Ascending aorta (tissue), 2 donors: ENCODE measurements at places on chromosomes 5 and 9.

GRCh38 chr5:36482812-36483211, 123.6 kb upstream of the SLC1A3 start:
- H3K4me1 ChIP-seq: no peaks in the 10 kb centered on the region
- H3K27ac ChIP-seq: no peak overlapping the region
- H3K4me3 ChIP-seq: no peak overlapping the region
- no peak for DNase-seq

GRCh38 chr5:126403876-126404275, 19.3 kb upstream of the GRAMD2B start:
- DNase-seq: no peak
- no peaks in the 10 kb centered on the region for H3K36me3 ChIP-seq
- H3K27me3 ChIP-seq: no peaks in the 10 kb centered on the region
- peaks cover 21% of the 10 kb centered on the region for H3K4me1 ChIP-seq
- H3K4me3 ChIP-seq: no peak overlapping the region

- no peaks in the 10 kb centered on the region for H3K27me3 ChIP-seq
- H3K36me3 ChIP-seq: no peaks in the 10 kb centered on the region
- no peak overlapping the region for H3K27ac ChIP-seq
- H3K4me1 ChIP-seq: peaks cover 6% of the 10 kb centered on the region
These were observed 388.3 kb downstream of the PLK2 start for GRCh38 chr5:58071566-58071965.

DNA sequence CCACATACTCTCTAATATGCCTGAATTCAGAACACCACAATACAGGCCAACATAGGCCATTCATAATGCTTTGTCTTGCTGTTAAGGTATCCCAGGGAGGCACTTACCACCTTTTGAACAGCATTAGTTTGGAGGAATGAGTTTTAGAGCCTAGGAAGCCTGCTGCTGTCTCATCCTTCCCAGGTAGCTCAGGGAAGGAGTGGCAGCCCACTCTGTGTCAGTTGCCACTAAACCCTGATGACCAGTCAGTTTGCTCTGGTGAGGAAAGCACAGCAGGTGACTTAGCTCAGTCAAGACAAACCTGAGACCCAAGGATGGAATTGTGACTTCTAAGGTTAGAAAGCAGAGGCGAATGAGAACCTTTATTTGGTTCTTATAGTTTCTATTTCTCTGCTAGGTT, 337.4 kb upstream of the ATP10B start:
- no peaks in the 10 kb centered on the region for H3K36me3 ChIP-seq
- no peak overlapping the region for H3K27ac ChIP-seq
- DNase-seq: no peak

- H3K4me3 ChIP-seq: no peak overlapping the region
- no peaks in the 10 kb centered on the region for H3K36me3 ChIP-seq
- DNase-seq: no peak
- peaks cover 5% of the 10 kb centered on the region for H3K4me1 ChIP-seq
These were observed 58.2 kb downstream of the ZNF618 start for GRCh38 chr9:113934167-113934828.

DNA sequence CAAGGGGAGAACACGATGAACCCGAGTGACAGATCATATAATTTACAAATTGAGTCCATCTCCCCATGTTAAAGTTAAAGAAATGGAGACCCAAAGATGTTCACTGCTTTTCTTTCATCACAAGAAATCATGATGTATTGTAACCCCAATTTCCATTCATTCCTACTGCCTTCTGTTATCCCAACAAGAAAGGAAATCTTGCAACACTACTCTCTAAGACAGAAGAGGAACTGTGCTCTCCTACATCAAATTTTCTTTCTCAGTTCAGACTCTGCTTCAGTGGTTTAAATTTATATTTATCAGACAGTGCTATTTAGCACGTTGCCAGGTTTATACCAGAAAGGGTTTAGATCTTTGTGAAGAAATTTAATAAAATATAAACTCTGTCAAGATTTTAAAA, 83.8 kb upstream of the RASA1 start:
- no peak for DNase-seq
- H3K27ac ChIP-seq: no peak overlapping the region
- H3K4me1 ChIP-seq: no peaks in the 10 kb centered on the region
- no peaks in the 10 kb centered on the region for H3K36me3 ChIP-seq
- no peaks in the 10 kb centered on the region for H3K27me3 ChIP-seq

DNA sequence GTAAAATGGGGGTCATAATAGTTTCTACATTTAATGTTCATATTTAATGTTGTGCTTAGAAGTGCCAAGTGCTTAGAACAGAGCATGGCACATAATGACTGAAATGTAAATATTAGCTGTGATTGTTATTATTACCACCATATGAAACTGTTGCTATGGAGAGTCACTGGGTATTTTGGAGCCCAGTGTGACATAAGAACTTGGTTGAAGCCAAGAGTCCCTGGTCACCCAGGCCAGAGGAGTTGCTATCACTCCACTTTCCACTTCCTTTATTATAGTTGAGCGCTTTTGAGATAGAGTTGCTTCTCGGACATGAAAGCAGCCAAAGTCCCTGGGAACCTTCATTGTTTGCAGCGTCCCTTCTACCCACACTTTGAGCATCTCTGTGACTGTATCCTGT, 77.1 kb downstream of the MAP1B start:
- no peak for DNase-seq
- peak overlapping the region; percentile 95 for H3K27ac ChIP-seq
- H3K4me3 ChIP-seq: no peak overlapping the region

DNA sequence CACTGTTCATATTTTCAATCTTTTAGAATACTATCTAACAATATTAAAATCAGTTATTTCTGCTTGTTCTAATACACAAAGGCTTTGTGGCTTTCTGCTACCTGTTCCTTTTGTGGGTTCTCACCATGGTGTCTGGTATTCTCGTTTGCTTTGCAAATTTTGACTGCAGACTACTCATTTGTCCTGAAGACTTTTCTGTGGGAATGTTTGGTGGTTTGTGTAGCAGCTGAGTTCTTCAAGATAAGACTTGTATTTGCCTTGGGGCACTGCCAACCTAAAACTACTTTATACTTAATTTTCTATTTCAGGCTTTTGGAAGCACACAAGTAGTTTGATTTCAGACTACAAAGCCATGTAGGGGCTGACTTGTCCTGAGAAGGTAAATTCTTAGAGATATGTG, 11.1 kb downstream of the IL33 start:
- no peaks in the 10 kb centered on the region for H3K36me3 ChIP-seq
- no peak overlapping the region for H3K4me3 ChIP-seq
- no peak for DNase-seq
- H3K27ac ChIP-seq: peak overlapping the region; percentile 50

DNA sequence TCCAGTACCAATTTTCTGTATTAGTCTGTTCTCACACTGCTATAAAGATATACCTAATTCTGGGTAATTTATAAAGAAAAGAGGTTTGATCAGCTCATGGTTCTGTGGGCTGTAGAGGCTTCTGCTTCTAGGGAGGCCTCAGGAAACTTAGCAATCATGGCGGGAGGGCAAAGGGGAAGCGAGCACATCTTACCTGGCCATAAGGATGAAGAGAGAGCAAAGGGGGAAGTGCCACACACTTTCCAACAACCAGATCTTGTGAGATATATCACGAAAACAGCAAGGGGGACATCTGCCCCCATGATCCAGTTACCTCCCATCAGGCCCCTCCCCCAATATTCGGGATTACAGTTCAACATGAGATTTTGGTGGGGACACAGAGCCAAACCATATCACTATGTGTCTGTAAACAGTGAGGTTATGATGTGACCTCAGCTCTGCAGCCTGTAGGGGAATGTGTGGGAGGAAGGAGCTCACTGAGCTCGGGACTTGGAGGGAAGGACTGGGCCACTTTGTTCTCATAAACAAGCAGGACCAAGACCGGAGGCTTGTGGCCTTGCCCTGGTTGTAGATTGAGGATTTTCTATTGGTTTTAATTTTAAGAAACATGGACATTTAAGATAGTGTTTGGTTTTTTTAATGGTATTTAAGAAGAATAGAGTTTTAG, 85.2 kb downstream of the EHMT1 start:
- H3K27ac ChIP-seq: no peak overlapping the region
- no peaks in the 10 kb centered on the region for H3K36me3 ChIP-seq
- no peaks in the 10 kb centered on the region for H3K27me3 ChIP-seq
- no peak for DNase-seq

DNA sequence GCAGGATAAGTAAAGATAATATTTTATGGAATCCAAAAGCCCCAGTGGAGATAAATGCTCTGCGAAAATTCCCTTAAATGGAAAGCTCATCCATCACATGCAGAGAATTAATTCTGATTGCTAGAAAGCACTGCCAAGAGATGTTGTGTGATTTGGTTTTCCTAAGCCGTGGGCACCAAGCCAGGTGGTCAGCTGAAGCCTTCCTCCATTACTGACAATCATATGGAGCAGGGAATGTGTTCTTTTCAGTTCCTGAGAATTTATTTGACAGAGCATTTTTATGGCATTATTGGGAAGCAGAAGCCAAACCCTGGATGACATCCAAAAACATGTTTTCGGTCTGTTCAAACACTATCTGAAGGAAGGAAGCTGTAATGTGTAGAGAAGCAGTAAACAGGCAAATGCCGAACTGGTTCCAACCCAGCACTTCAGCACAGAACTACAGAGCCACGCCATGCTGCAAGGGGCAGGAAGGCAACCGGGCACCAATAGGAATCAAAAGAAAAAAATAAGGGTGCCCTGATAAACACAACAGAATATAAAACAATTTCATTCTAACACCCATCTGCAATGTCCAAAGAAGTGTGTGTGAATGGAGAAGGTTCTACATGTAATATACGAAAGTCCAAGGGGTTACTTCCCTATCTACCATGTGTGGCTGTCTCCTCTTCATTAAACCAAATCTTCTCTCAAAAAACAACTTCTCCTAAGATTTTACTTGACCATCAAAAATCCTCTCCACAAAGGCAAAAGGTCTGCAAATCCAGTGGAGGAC, 12.3 kb downstream of the ARSB start:
- H3K36me3 ChIP-seq: no peaks in the 10 kb centered on the region
- H3K4me3 ChIP-seq: no peak overlapping the region
- H3K27ac ChIP-seq: no peak overlapping the region
- no peak for DNase-seq
- no peaks in the 10 kb centered on the region for H3K27me3 ChIP-seq

DNA sequence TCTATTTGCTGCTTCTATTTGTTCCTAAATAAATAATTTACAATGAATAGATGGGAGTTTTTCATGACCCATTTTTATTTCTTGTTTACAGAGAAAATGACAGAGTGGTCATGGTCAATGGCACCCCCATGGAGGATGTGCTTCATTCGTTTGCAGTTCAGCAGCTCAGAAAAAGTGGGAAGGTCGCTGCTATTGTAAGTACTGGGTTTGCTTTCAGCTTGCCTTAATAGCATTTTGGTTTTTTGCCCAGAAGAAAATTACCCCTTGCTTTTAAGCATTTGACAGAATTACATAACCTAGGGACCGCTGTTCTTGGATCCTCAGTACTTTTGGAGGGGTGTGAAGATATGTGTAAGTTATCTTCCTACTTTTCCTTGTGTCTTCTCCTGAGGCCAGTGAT, 44.1 kb downstream of the TJP2 start:
- H3K4me3 ChIP-seq: no peak overlapping the region
- DNase-seq: no peak
- H3K27ac ChIP-seq: no peak overlapping the region
- H3K36me3 ChIP-seq: peaks cover 66% of the 10 kb centered on the region
- H3K4me1 ChIP-seq: no peaks in the 10 kb centered on the region

DNA sequence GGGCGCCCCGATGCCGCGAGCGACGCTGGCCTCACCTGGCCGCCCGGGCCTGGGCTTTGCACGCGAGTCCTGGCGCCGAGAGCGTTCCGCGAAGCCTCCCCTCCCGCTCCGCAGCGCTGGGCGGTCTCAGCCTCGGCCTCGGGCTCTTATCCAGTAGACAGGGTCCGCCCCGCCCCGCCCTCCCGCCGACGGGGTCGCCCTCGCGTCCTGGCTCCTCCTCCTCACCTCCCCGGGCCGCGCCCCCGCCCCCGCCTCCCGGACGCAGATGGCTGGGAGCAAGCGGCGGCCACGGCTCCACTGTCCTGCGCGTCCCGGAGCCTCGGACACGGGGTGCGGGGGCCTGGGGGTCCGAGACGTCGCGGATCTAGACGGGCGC, at the start of gene SLC6A3:
Gene SLC6A3, minus strand, starts transcription at position 128 of the 376 bp plus-strand sequence. CDS start 2,243 bp downstream, outside the sequence.
- peak; percentile 37 for DNase-seq
- H3K36me3 ChIP-seq: no peaks in the 10 kb centered on the region
- no peak within 1 kb of the TSS for H3K27ac ChIP-seq

DNA sequence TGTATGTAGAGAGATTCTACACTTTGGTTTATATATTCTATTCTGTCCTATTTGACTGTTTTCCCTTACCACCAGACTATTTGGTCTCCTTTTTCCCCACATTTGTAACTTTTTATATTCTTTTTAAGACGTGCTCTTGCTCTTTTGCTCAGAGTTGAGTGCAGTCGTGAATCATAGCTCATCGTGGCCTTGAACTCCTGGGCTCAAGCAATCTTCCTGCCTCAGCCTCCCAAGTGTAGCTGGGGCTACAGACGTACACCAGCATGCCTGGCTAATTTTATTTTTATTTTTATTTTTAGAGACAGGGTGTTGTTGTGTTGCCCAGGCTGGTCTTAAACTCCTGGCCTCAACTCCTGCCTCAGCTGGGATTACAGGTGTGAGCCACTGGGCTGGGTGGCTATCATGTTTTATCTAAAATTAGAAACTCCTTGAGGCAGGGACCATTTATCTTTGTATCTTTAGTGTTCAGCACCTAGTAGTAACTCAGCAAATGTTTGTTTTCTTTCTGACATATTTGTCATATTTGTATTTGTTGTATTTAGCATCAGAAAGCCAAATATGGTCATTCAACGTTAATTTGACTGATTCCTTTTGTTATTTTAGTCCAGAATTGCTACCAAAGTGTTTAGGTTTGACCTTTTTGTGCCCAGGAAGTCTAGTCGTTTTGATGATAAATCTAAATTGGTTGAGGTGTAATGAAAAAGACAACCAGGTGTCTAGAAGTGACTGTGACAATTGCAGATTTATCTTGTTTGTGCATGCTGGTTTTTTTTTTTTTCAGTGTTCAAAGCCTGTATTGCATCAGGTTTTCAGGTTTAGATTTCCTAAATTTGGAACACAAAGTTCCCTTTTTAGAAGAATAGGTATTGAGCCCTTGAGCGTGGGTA, 44.3 kb downstream of the ERBIN start:
- H3K36me3 ChIP-seq: no peaks in the 10 kb centered on the region
- no peak overlapping the region for H3K27ac ChIP-seq
- no peak for DNase-seq
- peaks cover 4% of the 10 kb centered on the region for H3K4me1 ChIP-seq
- no peaks in the 10 kb centered on the region for H3K27me3 ChIP-seq
